ENCODE measurements at places on chromosomes 1 and 21.

GRCh38 chr1:221719987-221720386 is 21.9 kb downstream of the DUSP10 start:
- no peak for DNase-seq

DNA sequence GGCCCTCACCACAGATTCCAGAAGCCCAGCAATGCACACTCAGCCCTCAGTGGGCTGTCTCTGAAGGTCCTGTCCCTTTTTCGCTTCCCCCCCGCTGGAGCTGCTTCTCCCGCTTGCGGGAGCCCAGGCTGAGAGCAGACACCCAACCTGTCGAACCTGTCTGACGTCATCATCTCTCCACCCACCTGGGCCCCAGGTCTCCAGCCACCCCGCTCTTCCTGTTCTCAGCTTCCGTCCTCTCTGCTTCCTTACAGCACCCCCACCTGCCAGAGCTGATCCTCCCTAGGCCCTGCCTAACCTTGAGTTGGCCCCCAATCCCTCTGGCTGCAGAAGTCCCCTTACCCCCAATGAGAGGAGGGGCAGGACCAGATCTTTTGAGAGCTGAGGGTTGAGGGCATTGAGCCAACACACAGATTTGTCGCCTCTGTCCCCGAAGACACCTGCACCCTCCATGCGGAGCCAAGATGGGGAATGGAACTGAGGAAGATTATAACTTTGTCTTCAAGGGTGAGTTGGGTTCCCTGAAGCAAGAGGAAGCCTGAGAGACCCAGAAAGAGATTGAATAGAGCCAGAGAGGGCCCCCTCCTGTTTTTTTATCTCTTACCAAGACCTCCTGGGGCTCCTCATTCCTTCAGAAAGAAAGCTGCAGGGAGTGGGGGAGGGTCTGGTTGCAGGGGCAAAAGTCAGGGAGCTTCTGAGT is at the start of gene RAB25:
Gene RAB25, plus strand, starts transcription at position 224 of the 700 bp plus-strand sequence. Its CDS starts 241 bp downstream, at position 465.
- DNase-seq, result no peak

DNA sequence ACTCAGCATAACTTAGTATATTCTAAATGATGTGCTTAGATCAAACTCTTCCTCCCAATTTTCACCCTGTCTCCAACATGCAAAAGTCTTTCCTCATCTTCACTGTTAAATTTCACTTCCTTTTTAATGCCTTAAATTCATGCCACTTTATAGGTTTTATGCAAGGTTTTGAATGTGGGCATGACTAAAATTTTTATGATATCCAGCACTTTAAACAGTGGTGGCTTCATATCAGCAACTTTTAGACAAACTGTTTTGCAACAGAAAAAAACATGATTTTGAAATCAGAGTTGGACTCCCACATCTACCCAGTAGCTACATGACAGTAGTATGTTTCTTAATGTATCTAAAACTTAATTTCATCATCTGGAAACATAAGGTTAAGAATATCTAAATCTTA is 84.7 kb upstream of the ZP4 start:
- DNase-seq, result no peak

- DNase-seq, result no peak
Measured at GRCh38 chr1:198610362-198610761, 28.5 kb upstream of the PTPRC start.

DNA sequence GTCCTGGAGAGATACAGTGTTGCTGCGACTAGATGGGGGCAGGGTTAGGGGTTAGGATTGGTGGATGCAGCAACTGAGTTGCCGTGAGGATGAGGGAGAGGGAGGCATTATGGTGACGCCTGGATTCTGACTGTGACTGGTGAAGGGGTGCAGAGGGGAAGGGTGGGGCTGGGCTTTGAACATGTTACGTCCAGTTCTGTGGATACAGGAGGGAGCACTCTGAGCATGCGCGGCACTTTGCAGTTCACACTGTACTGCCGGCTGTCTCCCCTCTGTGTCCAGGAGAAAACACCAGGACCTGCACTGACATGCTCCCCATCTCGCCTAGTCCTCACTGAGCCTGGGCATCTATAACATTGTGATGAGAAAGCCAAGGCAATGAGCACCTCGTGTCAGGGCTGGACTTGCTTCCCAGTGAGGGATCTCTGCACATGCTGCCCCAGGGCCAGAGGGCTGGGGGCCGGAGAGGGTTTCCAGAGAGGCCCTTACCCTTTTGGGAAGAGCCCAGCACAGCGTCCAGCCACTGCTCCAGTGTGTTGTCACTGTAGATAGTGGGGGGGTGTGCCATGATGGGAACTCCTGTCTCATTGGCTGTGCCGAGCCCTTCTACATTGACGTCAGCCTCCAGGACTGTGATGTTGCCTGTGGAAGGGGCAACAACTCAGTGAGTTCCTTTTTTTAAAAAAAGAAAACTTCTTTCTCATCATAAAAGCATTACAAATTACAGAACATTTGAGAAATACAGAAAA is 7.6 kb downstream of the FAM151A start:
- no peak for DNase-seq

DNA sequence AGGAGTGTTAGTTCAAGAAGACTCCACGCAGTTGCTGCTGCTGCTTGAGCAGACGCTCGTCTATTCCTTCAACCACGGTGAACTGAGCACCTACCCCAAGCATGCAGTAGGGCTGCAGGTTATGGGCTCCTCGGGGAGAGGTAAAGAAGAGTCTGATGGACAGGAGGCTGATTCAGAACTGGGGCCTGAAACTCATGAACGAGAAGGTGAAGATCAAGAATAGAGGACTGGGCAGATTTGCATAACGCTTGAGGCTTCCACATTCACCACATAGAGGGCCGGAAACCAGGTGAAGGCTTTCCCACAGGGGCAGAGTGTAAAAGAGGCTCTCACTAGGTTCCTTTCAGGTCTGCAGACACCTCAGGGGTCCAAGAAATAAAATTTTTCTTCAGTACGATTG is 9.1 kb downstream of the ABCA4 start:
- DNase-seq, result no peak

DNA sequence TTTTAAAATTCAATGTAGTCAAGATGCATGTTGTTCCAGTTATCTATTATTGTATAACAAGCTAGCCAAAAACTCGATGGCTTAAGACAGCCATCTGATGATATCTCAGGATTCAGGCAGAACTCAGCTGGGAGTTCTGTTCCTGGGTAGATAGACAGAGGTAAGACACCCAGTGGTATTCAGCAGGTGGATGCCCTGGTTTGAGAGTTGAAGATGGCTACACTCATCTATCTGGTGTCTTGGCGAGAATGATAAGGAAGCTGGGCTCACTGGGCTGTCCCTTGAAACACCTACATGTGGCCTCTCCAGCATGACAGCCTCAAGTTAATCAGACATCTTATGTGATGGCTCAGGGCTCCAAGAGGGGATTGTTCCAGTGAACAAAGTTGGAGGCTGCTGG is 3.3 kb upstream of the KCNK1 start:
- no peak for DNase-seq

DNA sequence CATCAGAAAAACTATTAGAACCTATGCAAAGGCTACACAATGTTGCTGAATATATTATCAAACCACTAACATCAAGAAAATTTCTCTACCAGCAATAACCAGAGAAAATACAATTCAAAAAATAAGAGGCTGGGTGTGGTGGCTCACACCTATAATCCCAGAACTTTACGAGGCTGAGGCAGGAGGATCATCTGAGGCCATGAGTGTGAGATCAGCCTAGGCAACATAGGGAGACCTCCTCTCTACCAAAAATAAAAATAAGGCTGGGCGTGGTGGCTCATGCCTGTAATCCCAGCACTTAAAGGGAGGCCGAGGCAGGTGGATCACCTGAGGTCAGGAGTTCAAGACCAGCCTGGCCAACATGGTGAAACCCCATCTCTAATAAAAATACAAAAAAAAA is 16.9 kb upstream of the PUM1 start:
- DNase-seq, result no peak

DNA sequence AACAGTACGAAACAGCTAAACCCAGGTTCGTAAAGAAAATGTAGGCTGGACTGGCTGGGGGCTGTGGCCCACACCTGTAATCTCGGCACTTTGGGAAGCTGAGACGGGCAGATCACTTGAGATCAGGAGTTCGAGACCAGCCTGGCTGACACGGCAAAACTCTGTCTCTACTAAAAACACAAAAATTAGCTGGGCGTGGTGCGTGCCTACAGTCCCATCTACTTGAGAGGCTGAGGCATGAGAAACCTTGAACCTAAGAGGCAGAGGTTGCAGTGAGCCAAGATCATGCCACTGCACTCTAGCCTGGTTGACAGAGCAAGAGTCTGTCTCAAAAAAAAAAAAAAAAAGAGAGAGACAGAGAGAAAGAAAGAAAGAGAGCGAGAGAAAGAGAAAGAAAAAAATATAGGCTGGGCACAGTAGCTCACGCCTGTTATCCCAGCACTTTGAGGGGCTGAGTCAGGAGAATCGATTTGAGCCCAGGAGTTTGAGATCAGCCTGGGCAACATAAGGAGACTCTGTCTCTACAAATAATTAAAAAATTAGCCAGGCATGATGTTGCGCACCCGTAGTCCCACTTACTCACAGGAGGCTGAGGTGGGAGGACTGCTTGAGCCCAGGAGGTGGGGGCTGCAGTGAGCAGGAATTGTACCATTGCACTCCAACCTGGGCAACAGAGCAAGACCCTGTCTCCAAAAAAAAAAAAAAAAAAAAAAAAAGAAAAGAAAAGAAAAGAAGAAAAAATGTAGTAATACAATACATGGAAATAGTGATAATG is 35.7 kb downstream of the CAPZB start:
- DNase-seq, result no peak

DNA sequence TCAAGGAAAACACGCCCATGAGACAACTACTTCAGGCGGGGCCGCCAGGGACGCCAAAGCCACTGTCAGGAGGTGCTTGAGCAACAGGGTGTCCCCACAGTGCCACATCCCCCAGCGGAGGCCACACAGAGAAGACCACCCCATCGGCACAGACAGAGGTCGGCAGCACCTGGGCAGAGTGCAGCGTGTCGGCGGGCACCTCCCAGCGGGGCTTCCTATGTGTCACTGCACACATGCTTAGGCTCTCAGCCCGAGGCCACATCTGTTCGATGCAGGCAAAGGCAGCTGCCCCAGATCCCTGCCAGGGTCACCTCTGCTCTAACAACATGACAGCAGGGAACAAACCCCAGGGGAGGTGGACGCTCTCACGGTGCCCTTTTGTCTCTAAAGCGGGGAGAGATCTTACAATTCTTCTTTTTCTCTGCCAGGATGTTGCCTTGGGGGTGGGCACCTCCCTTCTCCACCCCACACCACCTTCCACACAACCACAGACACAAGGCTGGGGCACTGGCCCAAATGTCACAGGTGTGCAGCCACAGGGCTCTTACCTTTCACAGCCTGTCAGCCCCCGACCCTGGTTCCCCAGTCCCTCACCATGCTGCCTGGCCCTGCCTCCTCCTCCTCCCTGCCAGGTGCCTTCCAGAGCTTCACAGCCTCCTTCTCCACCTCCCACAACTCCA is 4.2 kb downstream of the KRTAP10-8 start:
- no peak for DNase-seq

DNA sequence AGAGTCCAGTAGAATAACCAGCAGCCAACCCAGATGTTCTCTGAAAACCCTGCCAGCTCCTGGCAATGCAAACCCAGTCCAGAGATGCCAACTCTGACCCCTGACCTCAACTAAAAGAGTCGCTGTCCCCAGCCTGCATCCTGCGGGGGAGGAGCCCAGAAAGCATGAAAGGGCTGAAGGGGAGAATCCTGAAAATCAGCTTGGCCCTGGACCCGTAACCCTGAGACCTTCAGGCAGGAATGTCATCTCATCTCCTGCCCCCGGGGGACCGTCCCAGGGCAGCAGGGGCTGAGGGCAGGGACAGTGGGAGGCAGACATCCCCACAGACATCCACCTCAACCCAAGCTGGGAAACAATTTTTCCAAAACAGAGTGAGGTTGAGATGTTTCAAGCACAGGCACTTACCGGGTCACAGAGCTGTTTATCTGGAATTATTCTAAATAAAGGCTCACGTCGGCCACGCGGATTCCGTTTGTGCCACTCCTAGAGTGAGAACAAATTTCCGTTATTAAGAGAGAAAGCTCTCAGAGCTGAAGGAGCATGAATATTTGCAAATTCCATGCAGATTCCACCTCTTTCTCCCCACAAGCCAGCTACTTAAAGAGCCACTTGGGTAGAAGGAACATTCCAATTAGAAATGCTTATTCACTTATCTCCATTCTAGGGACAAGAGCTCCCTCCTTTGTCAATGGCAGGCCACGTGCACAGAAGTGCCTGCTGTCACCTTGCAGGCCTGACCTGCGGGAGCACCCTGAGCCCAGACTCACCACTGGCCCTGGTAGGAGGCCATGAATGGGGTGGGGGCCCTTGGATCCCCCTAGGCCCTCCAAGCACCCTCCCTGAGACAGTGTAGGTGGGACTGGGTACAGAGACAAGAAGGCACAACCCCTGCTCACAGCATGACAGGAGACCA is 240.1 kb downstream of the NPHP4 start:
- no peak for DNase-seq

DNA sequence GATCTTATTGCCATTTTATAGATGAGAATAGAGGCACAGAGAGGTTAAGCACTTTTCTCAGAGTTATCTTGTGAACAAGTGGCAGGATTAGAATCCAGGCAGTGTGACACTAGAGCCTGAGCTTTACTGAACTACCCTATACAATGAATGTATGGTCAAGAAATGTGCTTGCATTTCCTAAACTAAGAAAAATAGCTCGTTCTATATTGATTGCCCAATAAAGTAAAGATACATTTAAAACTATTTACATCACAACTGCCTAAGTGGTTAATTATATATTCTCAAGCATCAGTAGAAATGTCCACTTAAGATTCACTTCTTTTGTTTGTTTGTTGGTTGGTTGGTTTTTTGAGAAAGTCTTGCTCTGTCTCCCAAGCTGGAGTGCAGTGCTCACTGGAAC is 91.6 kb downstream of the ZFYVE9 start:
- no peak for DNase-seq

DNA sequence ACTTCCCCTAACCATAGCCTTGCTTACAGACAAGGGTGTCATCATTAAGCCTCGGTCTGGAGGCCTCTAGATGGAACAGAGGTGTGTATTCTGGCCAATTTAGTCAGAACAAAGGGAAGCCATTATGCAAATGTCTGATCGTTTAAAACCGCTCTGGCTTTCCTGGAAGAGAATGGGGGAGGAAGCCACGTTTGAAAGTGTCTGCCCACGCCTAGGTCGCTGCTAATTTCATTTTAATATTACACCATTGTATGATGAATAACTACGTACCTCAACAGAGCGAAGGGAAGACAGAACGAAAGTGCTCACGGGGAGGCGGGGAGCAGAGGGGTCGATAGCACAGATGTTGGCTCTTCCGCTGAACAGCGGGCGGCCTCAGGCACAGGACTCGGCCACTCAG is 41.1 kb upstream of the CSF3R start:
- no peak for DNase-seq

- DNase-seq, result no peak
Measured at GRCh38 chr1:245475961-245476516, 321.3 kb downstream of the KIF26B start.

GRCh38 chr1:240935920-240936319 is 324.0 kb upstream of the GREM2 start:
- DNase-seq, result no peak

GRCh38 chr1:180256341-180257027 is 26.4 kb downstream of the LHX4 start:
- no peak for DNase-seq

- DNase-seq, result no peak
Measured at GRCh38 chr21:32917362-32918135, 108.2 kb upstream of the OLIG2 start.
